GM04503 (cell line): ENCODE measurements at places on chromosomes 1 and 21.
A peak's percentile ranks its signal among the peaks of the same experiment; 100 is the strongest.

DNA sequence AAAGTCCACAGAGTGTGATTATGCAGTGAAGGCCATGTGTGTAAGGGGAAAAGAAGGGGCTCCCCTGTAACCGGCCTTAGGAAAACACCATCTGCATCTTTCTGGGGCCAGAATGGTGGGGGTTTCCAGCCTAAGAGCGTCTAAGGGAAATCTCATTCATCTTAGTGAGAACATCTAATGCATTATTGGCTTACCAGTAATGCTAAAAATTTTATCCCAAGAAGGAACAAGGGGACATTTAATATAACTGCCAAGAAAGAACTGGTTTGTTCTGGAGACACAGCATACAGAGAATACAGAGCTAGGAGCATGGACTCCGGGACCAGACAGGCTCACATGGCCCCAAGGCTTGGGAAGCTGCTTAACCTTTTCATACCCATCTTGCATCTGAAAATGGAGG is 58.3 kb upstream of the DSCAM start:
- DNase-seq: no peak

DNA sequence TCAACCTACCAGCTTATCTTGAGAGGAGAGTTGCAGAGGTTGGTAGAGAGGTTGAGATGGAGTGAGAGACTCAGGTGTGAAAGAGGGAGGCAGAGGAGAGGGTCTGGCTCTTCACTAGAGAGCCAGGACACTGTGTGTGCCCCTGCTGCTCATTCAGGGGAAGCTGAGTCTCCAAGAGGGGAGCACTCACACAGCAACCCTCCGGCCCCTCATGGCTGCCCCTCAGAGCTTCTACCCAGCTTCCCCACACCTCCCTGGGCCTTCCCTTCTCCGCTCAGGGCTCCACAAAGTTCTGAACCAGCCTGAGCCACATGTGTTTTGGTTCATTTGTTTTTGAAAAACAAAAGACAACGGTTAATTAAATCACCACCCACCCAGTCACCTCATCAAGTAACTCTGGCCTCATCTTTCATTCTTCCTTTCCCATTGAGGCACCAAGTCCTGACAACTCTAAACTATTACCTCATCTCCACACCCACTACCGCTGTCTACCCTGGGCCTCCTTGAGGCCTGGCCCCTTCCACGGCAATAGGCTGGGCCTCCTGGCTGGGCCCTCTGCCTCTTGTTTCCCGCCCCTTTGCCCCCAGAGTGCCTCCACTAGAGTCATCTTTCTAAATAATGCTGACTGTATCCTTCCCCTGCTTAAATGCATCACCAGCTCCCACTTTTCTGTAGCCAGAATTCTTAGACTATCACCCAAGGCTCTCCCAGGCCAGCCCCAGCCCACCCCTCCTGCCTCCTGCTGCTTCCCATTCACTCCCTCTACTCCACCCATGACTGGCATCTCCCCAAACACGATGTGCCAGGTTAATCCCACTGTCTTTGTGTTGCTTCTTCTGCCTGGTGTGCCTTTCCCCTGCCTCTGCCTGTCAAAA is 33.0 kb downstream of the TNNT2 start:
- DNase-seq: no peak

GRCh38 chr1:157495285-157495684 is 57.0 kb downstream of the FCRL5 start:
- DNase-seq: no peak

DNA sequence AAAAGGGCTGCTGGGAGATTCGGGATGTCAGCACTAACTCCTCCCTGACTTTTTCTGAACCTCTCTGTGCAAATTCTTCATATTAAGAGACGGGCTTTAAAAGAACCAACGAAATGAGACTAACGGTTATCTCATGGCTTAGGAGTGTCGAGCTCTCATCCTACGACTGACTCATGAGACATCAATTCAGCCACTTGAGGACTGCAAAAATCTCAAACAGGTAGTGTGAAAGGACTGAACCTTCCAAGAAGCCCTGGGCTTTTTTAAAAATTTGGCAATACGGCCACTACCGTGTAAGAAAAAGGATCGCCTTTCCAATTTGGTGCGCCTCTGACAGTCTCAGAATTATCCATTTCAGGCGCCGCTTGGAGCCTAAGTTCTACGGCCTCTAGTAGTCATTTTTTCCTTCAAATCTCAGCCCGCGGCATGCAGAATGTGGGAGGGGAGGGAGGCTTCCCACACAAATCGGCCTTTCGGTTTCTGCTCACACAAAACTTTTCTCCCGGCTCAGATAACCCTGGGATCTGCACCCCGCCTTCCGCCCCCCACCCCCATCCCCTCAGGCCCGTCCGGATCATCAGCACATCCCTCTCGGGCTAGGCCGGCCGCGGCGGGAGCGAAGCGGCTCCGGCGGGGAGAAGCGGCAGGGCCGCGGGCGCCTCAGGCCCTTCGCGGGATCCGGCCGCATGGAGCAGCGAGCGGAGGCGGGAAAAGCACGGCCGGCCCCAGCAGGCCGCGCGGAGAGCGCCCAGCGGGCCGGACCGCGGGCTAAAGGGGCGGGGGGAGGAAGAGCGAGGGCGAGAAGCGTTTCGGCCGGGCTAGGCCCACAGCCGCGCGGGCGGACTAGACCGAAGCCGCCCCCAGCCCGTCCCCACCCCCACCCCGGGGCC is 618 bp downstream of the HNRNPR start:
- peak; percentile 54 for DNase-seq

GRCh38 chr1:197285526-197286205 is 17.6 kb downstream of the CRB1 start:
- no peak for DNase-seq

DNA sequence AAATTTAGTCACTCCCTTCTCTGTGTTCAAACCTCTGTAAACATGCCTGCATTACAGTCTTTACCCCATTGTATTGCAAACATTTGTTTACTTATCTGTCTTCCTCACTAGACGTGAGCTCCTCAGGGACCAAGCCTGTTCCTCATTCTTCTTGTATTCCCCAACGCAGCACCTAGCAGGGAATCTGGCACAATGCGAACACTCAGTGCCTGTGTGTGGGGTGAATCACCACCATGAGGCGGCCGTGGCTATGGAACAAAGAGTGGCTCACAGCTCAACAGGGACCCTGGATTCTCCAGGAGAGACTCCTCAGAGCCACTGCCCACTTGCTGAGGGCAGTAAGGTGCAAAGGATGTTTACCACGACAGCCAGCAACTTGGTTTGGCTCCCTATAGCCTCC is 95.9 kb downstream of the DDX20 start:
- DNase-seq: no peak

- no peak for DNase-seq
These were observed 423.0 kb downstream of the RPS6KC1 start for GRCh38 chr1:213474054-213474453.

DNA sequence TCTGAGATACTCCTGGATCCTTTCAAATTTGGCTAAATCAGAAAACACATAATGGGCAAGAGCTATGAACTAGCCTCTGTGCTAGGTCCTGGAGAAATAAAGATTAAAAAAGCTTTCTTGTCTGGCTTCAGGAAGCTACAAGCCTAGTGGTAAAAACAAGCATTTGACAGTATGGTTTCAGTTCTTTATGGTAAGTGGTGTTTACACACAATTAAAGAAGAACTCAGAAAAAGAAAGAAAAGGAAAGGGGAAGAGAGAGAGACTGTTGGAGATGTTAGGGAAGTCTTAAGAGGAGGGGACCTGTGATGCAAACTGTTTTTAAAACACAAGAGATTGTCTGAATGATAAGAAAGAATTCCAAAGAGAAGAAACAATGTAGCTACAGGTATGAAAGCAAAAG is 1.8 kb downstream of the OR10J1 start:
- DNase-seq: no peak

DNA sequence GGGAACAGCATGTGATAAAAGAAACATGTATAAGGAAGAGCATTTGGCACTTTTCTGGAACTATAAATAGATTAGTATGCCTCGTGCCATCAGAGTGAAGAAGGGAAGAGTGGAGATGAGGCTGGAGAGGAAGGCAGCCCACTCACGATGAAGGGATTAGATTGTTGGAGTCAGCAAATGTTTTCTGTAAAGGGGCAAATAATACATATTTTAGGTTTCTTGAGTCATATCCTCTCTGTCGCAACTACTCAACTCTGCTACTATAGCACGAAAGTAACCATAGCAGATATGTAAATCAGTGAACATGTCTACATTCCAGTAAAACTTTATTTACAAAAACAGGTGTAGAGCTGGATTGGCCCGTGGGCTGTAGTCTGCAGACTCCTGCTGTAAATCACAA is 147.8 kb downstream of the TENT5C start:
- peak; percentile 39 for DNase-seq

GRCh38 chr1:182601416-182601786 is 2.8 kb downstream of the RGS16 start:
- DNase-seq: no peak

GRCh38 chr1:43774359-43774758 is 67.0 kb downstream of the ST3GAL3 start:
- peak; percentile 51 for DNase-seq

DNA sequence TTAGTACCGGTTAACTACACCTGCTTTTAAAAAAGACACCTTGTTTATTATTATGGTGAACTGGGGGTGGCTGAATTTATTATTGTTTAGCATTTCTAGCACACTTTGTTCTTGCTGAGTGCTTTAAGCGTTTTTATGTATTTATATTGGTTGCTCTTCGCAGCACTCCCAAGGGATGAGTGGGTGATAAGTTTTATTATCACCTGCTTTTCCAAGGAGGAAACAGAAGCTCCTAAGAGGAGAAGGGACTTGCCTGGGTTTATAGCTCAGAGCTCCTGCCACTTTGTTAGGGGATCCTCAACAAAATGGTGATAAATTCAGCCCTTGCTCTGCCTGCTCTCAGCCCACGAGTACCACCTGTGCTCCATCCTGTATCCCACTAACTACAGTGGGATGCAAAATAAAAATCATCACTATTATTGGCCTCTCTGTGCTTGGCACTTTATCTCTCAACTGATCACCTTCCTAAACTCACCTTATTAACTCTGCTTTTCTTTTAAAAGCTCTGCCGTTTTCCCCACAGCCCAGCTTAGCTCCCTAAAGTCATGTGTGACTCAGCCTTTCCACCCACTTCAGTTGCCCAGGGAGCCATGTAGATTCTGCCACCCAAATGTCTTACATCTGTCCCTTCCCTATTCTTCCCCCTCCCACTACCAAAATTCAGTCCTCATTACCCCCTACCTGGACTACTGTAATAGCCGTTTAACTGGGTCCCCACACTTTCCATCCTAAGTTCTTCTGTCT is 44.5 kb downstream of the BCL9 start:
- DNase-seq: no peak

GRCh38 chr1:11354893-11355553 is 82.0 kb downstream of the UBIAD1 start:
- no peak for DNase-seq
